NCI-H1694 (cell line): ENCODE measurements at places on chromosomes 4 and X.
A peak's percentile ranks its signal among the peaks of the same experiment; 100 is the strongest.

- no peak for DNase-seq
Observed at GRCh38 chr4:18529482-18529881, 507.9 kb upstream of the LCORL start.

DNA sequence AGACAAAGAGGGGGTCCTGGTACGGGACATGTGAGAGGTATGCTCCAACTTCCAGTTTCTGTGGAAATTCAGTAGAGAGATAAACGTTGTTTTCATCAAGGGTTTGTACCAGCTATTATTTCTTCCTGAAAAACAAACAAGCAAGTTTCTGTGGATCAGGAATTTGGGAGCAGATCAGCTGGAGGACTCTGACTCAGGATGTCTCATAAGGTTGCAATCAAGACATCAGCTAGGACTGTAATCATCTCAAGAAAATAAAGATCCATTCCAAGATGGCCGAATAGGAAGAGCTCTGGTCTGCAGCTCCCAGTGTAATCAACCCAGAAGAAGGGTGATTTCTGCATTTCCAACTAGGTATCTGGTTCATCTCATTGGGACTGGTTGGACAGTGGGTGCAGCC is 23.5 kb upstream of the NFKB1 start:
- DNase-seq: no peak

- no peak for DNase-seq
Observed at GRCh38 chr4:142314686-142315085, 531.4 kb downstream of the INPP4B start.

GRCh38 chr4:54499308-54500074 is 158.3 kb upstream of the KIT start:
- no peak for DNase-seq

DNA sequence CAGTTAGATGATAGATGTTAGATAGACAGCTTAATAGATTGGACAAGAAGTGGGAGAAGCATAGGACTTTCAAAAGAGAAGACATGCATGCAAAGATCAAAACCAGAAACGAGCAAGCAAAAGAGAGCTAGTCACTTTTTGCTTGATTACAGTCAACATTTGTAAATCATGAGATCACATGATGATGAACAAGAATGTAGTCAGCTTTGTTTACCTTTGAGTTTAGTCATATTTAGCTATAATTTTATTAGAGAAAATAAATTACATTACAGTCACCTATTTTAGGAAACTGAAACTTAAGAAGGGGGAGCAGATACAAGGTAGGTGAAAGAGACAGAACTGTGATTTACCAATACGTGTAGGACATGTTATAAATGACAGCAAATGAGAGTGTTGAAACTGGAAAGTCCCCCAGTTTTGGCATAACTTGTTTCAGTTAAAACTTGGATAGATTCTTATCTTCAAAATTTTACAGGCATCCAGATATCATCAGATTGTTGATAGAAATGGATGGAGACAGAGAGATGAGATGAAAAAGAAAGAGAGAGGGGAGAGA is 1083.1 kb upstream of the PCDH10 start:
- no peak for DNase-seq

DNA sequence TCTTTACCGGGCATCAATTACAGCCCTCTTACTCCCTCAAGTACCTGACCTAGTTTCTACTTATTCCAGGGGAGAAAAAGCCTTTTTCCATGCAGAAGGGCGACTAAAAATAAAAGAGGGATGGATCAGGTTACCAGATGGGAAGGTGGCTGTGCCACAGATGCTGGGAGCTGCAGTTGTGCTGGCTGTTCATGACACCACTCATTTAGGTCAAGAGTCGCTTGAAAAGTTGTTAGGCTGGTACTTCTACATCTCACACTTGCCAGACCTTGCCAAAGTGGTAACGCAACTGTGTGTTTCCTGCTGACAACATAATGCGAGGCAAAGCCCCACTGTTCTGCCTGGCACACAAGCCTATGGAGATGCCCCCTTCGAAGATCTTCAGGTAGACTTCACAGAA is 148.4 kb upstream of the FGF16 start:
- DNase-seq: no peak

DNA sequence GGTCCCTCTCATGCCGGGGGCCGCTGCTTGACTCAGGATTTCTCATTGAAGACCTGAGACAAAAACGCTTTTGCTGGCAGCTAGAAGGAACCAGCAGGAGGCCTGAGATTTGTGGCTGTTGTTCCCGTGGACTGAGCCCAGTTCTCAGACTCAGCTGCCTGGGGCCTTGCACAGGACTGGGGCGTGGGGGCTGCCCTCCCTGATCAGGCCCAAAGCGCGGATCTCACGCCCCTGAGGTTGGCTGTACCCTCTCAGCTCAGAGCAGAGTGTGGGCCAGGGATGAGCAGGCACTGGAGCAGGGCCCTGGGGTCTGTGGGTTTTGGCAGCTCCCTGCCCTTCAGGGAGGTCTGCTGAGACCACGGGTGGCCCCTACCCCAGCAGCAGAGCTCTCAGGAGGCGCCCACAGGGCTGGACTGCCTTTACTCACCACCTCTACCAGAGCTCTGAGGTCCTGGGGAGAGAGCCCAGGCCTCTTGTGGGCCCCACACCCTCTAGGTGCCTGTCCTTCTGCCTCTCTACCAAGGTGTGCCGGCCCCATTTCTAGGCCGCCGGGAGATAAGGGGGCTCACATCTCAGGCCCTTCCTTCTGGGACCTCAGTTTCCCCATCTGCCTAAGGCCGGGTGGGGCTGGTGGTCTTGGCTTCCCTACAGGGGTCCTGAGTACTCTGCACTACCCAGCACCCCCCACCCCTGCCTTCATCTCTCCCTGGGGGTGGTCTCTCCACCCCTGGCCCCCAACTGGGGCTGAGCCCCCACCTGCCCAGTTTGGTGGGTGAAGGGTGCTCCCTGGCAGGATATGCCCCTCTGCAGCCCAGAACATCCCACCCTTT is 5.6 kb downstream of the MSANTD1 start:
- DNase-seq: no peak

- no peak for DNase-seq
Observed at GRCh38 chr4:107862658-107863057, 37.9 kb downstream of the SGMS2 start.

DNA sequence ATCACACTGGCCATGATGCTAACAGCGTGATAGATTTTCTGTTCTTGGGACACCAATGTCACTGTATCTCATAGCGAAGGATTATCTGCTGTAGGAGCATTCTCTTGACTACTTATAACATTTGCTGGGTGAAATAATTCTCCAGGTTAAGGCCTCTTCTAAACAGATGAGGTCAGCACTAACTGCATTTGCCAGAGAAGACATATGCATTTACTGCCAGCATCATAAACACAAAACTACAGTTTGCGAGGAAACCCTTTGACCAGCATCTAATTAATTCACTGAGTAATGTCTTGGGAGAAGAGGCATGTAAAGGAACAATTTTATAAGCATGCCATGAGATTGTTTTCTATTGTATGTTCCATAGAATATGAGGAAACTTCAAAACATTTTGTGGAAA is 13.9 kb downstream of the TBC1D1 start:
- DNase-seq: no peak

DNA sequence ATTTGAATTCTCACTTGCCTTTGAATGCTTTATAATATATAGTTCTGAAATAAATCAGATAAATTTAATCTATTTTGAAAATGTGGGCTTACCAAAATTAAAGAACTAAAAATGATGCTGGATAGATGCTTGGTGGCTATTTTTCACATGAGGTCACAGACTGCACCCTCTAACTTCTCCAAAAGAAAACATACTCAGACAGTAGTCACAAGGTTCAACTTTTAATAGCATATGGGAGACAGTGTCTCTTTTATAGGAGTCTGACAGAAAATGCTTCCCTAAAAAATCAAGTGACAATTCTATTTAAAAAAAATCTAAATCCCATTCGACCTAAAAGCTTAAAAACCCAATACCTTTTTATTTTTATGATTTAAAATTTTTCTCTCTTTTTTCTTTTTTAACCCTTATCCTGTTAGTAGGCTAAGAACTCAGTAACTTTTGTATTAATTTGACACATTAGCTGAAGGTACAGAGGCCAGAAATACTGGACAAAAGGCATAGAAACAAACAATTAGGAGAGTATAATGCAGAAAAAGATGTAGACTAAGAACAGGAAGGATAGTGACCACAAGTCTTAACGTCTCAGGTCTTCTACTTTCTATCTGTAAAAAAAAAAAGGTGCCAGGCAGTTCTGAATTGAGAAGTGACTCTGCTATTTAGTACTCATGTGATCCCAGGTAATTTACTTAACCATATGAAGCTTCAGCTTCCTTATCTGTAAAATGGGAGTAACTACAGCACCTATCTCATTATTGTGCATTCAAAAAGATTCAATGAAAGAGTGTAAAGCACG is 7.6 kb downstream of the TIGD4 start:
- no peak for DNase-seq

GRCh38 chr4:106494066-106494465 is 125.5 kb upstream of the GIMD1 start:
- DNase-seq: no peak

DNA sequence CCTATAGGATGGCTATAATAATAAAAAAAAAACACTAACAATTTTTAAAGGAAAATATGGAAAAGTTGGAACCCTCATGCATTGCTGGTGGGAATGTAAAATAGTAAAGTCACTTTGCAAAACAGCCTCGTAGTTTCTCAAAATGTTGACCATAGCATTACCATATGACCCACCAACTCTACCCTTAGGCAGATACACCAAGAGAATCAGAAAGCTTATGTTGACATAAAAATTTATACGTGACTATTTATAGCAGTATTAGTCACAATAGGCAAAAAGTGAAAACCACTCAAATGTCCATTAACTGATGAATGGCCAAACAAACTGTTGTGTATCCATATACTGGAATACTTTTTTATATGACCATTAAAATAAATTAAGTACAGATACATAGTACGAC is 19.8 kb upstream of the FAM241A start:
- no peak for DNase-seq

GRCh38 chr4:23323436-23323835 is 566.4 kb downstream of the PPARGC1A start:
- no peak for DNase-seq

DNA sequence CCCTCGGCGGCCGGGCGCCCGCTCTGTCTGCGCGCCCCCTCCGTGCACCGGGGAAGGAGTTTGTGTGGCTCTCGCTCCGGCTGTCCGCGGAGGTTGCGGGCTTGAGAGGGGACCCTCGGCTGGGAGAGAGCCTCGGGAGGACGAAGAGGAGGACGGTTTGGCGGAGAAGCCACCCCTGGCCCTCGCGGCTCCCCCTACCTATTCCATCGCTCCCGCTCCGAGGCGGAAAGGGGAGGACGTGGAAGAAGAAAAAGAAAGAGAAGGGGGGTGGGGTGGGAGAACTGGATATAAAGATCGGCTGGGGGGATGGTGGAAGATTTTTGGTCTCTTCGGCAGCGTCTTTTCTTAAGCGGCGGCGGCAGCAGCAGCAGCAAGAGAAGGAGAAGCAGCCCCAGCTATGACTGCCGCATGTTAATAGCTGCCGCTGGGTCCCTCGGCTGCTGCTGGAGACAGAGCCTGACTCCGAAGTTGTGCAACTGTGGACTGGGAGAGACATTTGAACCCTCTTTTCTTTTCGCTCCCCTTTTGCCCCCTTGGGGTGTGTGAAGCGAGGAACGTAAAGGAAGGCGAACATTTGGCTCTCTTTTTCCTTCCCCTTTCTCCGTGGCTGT is 895 bp downstream of the ADGRL3 start:
- peak; percentile 5 for DNase-seq

GRCh38 chr4:13212936-13213335 is 271.2 kb downstream of the RAB28 start:
- no peak for DNase-seq

DNA sequence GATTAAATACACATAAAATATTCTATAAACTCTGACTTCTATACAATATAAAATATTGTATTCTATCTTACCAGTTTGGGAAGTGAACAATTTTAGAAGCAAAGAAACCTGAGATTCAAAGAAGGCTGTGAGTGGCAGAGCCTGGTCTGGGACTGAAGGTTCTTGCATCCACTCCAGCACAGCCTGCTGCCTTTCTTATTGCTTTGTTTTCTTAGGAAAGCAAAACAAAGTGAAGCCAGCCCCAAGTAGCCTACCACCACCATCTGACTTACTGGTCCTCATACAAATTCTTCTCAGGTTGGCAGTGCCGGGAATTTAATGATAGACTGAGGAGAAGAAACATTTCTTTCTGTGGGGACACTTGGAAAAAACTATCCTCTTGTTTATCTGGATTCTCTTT is 129.7 kb upstream of the SMAD1 start:
- no peak for DNase-seq

GRCh38 chrX:10467793-10468192 is 152.6 kb downstream of the MID1 start:
- no peak for DNase-seq

DNA sequence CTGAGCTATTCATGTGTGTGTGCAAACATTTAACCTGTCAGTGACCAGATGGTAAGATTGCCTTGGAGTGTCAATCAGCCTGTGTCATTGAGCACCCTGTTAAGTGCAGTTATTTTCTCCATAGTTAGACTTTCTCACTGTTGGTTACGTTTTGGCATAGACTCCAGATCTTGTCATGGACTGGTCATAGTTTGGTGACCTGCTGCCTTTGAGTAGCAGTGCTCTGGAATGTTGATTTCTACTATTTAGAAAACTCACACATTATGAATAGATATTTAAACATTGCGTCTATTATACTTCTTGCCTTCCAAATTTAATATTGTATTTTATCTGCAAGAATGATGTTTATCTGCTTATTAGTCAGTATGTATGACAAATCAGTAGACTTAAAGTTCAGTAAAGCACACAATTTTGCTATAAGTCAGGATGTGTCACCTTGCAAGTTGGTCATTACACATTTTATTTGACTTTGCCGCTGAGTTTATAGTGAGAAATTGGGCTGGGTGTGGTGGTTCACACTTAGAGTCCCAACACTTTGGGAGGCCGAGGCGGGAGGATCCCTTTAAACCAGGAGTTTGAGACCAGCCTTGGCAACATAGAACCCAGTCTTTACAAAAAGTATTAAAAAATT is 42.4 kb downstream of the KIAA0232 start:
- DNase-seq: no peak

DNA sequence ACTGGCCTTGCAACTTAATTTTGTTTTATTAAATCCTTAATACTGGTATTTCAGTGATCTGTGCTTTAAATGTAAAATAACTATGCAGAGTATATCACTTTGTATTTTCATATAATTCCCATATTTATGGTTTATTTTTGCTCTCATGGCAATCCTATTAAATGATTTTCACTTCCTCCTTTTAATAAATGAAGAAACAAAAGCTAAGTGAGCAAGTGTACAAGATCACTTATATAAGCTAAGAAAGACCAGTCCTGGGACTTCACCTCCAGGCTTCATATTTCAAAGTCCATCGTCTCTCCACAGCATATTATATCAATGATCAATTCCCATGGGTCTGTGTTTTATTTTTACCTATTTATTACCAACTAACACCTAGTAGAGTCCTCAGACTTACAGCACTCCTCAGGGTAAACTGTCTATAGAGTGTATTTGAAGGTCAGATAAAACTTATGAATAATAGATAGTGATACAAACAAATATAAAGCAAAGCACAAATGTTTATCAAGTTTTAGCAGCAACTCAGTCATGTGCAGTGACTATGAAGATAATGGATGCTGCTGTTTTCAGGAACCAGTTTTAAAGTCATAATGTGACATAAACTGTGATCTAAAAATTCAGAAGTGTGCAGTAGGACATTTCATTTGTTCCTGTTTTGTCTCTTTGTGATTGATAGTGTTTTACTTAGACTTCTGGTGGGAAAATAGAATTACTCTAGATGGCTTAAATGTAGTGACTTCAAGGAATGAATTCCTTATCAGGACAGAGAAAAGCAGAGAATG is 56.8 kb downstream of the ARHGAP24 start:
- no peak for DNase-seq

GRCh38 chrX:45847961-45848360 is 647.3 kb upstream of the DIPK2B start:
- no peak for DNase-seq
